Cerebellar nuclear complex (tissue), 1 donor: ENCODE measurements at places on chromosomes 2 and 18.

DNA sequence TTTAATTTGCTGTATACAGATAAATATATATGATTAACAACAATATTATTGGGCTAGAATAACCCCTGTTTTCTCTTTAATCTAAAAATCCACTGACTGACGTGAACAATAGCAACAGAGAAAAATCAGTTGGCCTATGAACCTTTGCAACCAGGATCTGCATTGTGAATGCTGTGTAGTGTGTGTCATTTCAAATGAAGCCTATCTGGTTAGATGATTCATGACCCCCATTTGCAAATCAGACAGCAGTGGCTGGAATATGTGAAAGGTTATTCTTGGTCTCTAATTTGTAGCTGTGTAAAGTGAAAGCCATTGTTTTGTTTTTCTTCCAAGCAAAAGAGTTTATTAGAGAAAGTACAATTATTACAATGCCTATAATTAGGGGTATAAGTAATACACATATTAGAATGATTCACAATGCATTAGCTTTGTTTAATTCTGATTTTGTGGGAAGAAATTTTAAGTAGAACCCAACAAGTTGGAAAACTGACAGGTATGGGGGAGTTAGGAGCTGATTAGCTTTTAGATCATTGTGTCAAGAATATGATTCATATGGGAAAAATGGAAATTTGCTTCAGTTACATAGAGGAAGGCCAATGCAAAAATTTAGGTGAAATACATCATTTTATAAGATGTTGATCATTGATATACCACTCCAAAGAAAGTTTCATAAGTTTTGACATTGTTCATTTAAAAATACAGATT lies 1362.2 kb upstream of the TMEFF2 start:
- no peak for DNase-seq

DNA sequence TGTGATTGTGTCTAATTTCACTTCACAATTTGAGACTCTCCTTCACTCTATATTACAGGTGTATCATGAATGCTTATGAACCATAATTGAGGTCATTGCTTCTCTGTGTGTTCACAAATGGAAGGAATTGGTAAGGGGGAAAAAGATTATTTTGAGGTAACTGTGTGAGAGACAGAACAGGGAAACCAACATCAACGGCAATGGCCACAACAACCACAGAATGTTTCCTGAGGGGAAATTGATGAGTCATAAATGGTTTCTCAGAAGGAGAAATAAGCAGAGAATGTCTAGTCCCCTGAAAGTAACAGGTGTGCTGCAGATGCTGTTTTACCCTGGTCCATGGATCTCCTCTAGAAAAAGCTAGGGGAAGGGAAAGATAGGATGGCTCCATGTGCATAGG lies 361.2 kb upstream of the GALNT5 start:
- no peak for DNase-seq

GRCh38 chr2:138175066-138175465 lies 210.8 kb downstream of the HNMT start:
- no peak for DNase-seq

GRCh38 chr2:61460163-61460562 lies 10.7 kb downstream of the USP34 start:
- no peak for DNase-seq

- DNase-seq, result no peak
Measured at GRCh38 chr2:174328114-174328960, 6.4 kb upstream of the SP9 start.
